Stimulated activated CD4-positive, alpha-beta T cell treated with anti-CD3 and anti-CD28 coated beads, Interleukin-1b, Interleukin-23, amount 100 ng/mL, for 4 hours (primary cell): ENCODE measurements at places on chromosomes 1 and 21.

DNA sequence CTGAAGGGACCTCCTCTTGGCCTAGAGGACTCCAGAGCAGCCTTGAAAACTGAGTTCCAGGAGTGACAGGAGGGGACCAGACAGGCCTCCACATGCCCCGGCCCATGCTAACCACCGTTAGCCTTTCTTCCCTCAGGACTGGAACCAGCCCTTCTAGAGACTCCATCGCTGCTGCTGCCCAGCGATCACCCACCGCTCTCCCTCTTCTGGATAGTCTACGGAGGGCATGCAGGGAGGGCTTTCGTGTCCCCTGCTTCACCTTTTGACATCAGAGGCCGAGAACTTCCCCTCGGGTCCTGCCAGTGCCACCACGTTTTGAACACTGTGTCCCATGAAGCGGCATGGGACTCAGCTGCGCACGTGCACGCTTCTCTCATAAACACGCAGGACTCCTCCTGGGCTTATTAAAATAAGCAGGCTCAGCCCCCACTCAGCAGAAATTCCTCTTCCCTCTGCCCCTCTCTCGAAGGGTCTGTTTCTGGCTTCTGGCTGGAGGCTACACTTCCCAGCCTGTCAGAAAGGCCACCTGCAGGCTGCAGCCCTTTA, 26.6 kb downstream of the NPHP4 start:
- DNase-seq, result no peak

DNA sequence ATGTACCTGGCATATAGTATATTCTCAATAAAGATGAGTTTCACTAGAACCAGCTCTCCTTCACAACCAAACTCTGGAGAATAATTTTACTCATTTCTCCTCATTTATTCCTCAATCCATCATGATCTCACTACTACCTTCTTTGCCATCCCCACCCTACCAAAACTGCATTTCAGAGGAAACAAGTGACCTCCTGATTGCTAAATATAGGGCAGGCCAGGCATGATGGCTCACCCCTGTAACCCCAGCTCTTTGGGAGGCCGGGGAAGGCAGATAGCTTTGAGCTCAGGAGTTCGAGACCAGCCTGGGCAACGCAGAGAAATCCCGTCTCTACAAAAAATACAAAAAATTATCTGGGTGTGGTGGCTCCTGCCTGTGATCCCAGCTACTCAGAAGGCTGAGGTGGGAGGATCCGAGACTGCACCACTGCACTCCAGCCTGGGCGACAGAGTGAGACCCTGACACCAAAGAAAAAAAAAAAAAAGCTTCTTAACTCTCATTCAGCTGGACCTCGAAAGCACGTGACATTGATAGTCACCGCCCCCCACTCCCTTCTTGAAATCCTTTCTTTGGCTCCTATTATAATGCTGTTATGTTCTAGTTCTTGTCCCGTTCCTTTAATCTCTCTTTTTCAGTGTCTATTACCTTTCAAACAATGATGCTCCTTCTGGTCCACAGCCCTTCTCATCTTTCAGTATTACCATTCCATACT, 2.1 kb downstream of the TESK2 start:
- no peak for DNase-seq

DNA sequence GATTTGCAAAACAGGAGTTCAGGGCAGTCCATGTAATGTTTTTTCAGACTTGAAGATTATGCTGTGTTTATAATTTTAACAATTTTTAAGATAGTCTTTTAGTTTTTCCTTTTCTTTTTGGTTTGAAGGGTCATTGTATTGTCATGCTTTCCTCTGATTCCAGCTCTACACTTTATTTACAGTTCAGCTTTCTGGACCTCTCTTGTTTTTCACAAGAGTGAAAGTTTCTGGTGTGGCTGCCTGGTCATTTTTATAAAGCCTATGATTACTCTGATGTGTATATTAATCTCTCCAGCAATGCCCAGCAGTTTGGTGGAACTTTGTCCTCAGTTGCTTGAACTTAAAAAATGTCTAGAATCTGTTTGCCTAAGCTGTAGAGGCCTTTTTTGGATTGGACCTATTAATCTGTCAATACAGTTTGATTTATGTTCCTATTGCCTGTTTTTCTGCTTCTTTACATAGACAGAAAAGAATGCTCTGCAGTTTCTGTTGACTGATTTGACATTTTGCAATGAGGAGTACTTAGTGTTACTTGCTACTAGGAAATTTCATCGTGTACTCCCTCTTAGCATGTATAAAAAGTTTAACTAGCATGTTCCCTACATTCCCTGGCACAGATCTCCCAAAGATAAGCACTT, 52.2 kb downstream of the XCL2 start:
- no peak for DNase-seq

DNA sequence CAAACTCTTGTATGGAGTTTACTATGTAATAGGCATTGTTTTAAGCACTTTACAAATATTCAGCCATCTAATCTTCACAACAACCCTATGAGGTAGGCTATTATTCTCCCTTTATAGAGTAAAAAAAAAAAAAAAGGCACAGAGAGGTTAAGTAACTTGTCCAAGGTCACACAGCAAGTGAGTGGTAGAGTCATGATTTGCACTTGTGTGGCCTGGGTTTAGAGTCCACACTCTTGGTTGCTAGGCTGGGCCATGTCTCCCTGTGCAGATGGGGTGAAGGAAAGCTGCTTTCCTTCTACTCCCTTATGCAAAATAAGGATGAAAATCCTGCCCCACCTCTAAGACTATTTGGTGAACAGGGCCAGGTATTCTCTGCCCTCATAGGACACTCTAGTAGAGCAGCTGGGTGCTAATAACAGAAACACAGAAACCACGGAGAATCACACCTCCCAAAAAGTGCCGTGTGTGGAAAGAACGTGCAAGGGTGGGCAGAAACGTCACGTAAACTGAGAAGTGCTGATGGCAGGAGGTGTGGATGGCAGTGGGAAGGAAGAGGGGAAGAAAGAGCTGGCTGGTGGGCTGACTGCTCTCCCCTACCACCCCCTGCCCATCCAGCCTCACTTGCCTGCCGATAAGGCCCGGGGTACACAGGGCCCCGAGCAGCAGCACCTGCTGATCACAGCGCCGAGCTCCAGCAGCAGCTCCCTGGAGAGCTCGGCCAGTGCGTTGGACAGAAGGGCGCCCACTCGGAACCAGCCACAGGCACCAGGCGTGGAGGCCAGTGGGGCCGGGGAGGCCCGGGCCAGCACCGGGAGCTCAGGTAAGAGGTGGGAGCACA, 28.3 kb upstream of the VPS13D start:
- no peak for DNase-seq

- no peak for DNase-seq
Measured at GRCh38 chr1:183417772-183418491, at the start of gene NMNAT2. TSS of gene NMNAT2 (minus strand) at chr1:183418380. CDS start at chr1:183418267, 113 bp downstream.

DNA sequence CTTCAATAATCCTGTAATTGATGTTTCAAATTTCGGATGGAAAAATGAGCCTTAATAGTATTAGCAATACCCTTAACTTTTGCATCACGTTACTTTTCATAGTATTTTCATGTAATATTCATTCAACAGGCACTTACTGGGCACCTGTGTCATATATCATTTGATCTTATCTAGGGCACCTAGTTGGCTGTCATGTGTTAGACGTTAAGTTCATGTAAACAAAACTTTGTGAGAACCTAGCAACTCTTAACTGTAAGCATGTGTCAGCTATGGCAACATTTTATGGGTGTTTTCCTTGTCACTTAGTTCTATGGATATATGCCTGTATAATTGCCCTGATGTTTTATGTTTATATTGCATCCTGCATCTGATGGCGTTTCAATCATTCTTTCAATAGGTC, 777 bp downstream of the LAMC2 start:
- no peak for DNase-seq

DNA sequence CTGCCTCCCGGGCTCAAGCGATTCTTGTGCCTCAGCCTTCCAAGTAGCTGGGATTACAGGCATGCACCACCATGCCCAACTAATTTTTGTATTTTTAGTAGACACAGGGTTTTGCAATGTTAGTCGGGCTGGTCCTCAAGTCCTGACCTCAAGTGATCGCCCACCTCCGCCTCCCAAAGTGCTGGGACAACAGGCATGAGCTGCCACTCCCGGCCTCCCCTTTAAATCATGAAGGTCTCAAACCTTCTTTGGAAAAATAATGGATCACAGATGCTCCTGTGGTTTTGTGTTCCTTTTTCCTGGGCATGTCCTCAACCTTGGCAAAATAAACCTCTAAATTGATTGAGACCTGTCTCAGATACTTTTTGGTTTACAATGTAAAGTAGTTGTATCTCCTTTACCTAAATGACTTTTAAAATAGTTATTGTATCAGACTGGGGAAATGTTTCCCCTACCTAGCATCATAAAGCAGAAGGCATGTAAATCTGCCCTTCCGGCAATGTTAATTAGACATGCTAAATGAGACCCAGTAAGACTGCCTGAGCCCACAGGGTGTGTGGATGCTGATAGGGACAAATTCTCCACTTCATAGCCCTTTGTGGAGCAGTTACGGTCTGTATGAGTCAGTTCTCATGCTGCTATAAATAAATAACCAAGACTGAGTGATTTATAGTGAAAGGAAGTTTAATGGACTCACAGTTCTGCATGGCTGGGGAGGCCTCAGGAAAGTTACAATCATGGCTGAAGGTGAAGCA, 27.8 kb downstream of the CBR1 start:
- DNase-seq, result no peak
